Hematopoietic multipotent progenitor cell treated with erythropoietin and hydrocortisone succinate and interleukin-3 and kit ligand, for 8 days (in vitro differentiated cells): ENCODE measurements at places on chromosomes 12 and 14.

- no peak for DNase-seq
These were observed 96.4 kb downstream of the LRRC74A start for GRCh38 chr14:76922584-76922983.

- no peak for DNase-seq
These were observed 6.8 kb downstream of the TMCC3 start for GRCh38 chr12:94643606-94644005.

DNA sequence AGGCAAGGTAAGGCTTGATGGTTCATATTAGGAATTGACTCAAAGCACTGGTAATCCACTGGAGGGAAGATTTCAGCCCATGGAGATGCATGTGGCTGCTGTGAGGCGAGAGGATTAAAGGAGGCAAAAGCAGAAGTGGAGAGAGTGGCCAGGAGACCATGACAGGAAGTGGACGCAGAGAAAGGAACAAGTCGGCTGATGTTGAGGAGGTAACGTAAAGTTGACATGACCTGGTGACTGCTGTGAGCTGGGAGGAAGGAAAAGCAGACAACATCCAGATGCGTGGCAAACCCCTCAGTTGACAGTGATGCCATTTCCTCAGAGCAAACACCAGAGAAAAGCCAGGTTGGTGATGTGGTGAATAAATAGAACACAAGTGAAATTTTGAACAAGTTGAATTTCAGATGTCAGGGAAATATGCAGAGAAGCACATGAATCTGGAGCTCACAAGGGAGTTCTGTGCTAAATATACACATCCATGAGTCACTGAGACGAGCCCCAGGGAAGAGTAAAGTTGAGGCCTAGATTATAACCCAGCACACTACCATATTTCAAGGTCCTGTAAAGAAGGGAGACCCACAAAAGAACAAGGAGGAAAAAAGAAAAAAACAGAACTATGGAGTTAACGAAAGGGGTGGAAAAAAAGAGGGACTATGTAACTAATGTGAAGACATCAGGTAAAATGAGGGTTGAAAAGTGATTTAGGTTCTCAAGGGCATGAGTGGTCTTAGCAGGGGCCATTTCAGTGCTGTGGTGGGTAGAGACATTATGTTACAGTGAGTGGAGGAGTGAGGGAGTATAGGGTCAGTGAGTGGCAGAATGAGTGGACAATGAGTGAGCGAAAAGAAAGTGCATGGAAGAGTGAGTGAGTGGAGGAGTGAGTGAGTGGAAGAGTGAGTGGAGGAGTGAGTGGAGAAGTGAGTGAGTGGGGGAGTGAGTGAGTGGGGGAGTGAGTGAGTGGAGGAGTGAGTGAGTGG lies 61.6 kb upstream of the GZMB start:
- no peak for DNase-seq

GRCh38 chr12:56146492-56147460 lies 5.6 kb upstream of the MYL6B start:
- DNase-seq: no peak

DNA sequence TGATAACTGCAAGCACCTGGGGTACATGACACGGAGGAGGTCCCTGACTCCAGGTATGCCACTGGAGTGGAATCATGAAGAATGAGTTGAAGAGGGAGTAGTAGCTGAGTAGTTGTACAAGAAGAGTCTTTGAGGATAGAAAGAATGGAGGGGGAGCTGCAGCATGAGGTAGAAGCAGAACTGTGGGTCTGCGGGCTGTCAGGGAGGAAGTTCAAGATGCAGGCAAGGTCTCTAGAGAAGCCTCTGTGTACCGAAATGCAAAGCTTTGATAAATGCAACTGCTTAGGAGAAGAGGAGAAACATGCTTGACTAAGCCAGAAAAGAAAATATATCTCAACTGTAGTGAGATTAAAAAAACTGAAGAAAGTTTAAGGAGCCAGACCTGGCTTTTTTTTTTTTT lies 91.5 kb downstream of the CPNE8 start:
- DNase-seq: no peak

GRCh38 chr12:99390707-99391106 lies 256.8 kb upstream of the GARIN6 start:
- DNase-seq: no peak

DNA sequence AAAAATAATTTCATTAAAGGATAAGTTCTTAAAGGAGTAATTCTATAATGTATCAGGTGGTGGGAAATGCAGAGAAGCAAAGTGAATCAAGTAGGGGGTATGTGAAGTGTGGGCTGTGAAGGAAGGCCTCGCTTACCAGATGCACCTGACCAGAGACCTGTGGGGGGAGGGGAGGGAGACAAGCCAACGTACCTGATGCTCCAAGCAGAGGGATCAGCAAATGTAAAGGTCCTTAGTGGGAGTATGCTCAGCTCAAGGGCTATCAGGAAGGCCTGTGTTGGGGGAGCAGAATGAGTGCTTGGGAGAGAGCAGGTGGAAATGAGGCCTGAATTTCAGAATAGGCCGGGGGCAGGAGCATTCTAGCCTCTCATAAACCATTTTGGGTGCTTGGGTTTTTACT lies 57.1 kb downstream of the ANO4 start:
- no peak for DNase-seq
